ENCODE measurements at places on chromosomes 4 and X.

GRCh38 chr4:7904952-7905915 is 34.4 kb downstream of the AFAP1 start:
- no peak for DNase-seq

DNA sequence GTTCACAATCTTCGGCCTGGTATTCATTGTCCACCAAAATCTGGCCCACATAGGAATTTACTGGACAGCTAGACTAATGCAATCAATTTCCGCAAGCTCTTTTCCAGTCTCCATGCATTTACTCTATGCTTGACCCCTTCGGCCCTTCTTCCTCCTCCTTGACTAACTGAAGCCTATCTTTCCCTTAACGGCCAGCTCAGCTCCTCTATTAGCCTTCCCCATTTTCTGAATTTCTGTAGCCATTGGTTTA is 1.2 kb upstream of the PHKA2 start:
- no peak for DNase-seq

DNA sequence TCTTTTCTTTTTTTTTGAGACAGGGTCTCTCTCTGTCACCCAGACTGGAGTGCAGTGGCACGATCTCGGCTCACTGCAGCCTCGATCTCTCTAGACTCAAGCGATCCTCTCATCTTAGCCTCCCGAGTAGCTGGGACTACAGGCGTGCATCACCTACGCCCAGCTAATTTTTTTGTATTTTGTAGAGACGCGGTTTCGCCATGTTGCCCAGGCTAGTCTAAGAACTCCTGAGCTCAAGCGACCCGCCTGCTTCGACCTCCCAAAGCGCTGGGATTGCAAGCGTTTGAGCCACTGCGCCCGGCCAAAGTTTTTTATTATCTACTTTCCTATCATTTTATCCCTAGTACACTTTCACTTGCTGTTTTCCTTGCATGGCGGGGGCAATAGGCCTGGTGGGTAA is 1.4 kb downstream of the UBA6 start:
- DNase-seq, result no peak

DNA sequence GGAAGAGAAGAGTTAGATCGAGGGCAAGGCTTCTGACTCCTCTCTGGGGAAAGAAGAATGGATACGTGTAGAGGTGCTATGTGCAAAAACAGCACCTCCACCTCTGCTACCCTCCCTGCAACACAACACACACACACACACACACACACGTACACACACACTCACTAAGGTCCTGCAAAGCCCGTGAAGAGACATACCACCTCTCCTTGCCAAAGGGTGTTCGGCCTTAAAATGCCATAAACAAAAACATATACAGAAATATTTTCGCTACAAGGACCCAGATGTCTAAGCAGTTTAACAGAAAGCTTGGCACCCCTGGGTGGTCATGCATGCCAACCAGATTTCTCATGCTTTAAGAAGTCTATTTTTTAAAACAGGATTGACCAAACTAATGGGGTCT is 1.5 kb downstream of the TIFA start:
- DNase-seq, result no peak

GRCh38 chrX:109714340-109714958 is 18.6 kb downstream of the ACSL4 start:
- DNase-seq, result no peak

Measured in activated CD4-positive, alpha-beta T cell treated with anti-CD3 and anti-CD28 coated beads for 4 hours (primary cell).